Aorta (tissue), 5 donors: ENCODE measurements at places on chromosomes 2 and 18. TPM values are rescaled to one million over a fixed set of nuclear protein-coding genes. Genes with fewer than 3 reads are reported as not detected.

- no peak for DNase-seq
These were observed 20.9 kb upstream of the SCN1A start for GRCh38 chr2:166148500-166149400.

- DNase-seq = no peak
These were observed 623.1 kb upstream of the HS6ST1 start for GRCh38 chr2:128941751-128942150.

GRCh38 chr2:29212009-29212408 is 96.8 kb downstream of the CLIP4 start:
- no peak for DNase-seq

- DNase-seq = no peak
These were observed 561.4 kb upstream of the LINC00305 start for GRCh38 chr18:64710105-64710861.

The SLC11A1 gene
- total RNA-seq = 40.1 TPM

The PLCD4 gene
- 5.3 TPM for total RNA-seq

DNA sequence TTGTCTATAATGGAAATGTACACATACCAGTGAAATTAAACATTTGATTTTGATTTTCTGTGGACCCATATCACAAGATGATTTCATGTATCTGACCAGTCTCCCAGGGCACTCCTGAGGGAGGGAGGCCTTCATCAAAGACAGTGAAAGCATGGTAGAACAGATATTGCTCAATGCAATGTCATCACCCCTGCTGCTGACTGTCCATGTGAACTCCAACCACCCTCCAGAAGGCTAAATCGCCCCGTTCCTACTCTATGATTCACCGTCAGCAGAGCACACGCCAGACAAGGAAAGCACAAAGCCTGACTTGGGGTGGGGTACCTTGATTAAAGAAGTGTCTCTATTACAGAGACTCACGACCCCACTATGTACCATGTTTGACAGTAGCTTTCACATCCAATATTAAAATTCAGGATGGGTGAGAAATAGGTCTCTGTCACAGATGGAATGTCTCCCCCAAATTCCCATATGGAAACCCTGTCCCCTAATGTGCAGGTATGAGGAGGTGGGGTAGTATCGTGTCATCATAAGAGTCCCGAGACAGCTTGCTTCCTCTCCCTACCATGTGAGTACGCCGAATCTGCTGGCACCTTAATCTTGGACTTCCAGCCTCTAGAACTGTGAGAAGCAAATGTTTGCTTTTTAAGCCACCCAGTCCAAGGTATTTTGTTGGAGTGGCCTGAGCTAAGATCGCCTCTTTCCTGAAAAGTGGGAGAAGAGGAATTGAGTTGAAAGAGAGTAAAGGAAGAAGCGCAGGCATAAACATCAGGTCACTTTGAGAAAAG is 42.4 kb downstream of the CYB5A start:
- DNase-seq = no peak

GRCh38 chr18:59011786-59012185 is 127.9 kb upstream of the SEC11C start:
- no peak for DNase-seq

DNA sequence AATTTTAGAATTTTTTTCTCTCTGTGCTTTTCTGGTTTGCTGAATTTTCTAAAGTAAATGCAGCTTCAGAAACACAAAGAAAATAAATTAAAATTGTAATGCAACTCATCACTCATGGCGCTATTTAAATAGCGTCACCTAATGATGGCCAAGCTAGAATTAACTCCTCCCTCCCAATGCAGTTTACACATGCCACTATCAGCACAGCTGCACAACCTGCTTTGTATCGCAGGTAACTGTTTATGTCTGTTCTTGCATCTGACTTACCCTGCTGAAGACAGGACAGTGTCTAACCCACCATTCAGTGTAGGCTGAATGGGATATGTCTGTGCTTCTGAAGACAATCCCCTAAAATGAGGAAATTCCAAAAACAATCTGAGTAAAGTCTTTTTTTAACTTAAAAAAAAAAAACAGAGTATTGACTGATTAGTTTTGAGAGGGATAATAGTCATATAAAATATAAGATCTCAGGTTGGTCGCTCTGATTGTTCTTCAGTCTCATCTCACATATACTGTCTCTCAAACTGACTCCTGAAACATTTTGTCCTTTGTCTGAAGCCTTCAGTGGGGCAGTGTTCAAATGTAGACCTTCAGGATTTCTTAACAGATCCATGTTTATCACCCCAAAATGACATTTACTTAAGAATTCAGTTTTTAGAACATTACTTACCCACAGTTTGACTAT is 271.4 kb downstream of the ZEB2 start:
- DNase-seq = no peak
